Cortex of kidney (tissue), 1 donor: ENCODE measurements at places on chromosomes 6 and 20.

GRCh38 chr6:170129691-170130171, 161.1 kb downstream of the DLL1 start:
- DNase-seq: no peak

DNA sequence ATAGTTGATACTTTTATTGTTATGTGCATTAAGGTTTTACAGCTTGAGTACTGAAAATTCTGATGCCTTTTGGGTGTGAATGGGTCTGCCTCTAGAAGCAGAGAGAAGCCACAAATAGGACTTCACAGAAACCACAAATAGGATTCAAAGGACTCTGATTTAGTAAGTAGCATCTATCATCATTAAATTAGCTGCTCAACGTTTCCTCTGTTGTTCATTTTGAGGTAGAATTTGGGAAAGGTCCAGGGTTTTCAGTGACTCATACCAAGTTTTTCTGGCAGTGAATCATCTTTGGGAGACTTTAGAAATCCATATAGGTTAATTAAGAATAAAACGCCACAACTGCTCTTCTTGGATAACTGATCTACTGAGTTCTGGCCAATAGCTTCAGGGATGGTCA, 105.1 kb downstream of the PHF3 start:
- DNase-seq: no peak

DNA sequence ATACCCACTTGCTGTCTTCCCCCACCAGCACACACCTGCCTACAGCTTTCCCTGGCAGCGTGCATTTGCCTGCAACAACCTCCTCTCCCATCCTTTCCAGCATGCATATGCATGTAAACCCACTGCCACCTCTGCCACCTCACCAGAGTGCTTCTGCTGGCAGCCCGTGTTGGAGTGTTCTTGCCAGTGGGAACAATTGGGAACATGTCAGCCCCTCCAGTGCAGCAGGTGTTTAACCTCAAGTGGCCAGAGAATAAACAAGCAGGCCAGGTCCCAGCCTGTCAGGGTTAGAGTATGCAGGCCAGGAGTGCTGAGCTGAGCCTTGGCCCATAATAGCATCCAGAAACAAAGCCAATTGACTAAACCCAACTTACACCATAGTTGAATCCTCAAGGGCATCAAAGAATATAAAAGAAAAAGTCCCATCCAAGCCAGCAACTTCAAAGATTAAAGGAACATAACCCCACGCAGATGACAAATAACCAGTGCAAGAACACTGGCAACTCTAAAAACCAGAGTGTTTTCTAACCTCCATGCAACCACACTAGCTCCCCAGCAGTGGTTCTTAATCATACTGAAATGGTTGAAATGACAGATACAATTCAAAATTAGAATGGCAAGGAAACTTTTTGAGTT, 1212.1 kb upstream of the CITED2 start:
- no peak for DNase-seq

GRCh38 chr6:148525453-148525852, 182.8 kb downstream of the SASH1 start:
- DNase-seq: no peak

- no peak for DNase-seq
Observed at GRCh38 chr6:26311012-26311384, 54.0 kb upstream of the BTN3A2 start.

DNA sequence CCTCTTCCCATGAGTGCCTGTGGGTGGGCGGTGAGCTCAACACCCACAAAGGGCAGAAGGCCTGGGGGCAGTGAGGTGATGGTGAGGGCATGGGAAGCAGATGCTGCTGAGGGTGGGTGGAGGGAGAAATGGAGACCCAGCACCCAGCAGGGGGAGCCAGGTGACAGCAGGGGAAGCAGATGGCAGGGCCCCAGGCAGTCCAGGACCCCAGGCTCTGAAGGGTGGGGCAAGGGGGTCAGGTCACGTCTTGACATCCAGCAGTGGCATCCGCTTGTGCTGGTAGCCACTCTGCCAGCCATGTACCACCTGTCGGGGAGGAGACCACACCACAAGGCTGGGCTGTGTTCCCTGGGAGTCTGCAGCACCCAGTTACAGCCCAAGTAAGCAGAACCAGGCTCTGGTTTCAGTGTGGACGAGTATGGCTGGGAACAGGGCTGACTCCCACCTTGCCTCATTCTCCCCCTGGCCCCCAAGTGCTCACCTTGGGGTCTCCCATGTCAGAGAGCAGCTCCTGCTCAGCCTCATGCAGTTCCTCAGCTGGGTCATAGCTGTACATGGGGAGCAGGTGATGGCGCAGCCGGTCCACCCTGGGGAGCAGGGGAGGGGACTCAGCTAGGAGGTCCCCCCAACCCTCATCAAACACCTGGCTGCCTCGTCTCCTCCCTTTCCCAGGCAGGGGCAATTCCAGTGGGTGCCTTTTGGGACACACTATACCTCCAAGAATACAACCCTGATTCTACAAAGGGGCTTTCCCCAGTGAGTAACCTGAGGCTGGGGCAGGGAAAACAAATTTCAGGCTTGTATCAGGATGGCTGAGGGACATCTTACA, 2.0 kb downstream of the SMIM29 start:
- no peak for DNase-seq

- no peak for DNase-seq
Observed at GRCh38 chr6:87396595-87397392, 11.0 kb upstream of the CFAP206 start.

DNA sequence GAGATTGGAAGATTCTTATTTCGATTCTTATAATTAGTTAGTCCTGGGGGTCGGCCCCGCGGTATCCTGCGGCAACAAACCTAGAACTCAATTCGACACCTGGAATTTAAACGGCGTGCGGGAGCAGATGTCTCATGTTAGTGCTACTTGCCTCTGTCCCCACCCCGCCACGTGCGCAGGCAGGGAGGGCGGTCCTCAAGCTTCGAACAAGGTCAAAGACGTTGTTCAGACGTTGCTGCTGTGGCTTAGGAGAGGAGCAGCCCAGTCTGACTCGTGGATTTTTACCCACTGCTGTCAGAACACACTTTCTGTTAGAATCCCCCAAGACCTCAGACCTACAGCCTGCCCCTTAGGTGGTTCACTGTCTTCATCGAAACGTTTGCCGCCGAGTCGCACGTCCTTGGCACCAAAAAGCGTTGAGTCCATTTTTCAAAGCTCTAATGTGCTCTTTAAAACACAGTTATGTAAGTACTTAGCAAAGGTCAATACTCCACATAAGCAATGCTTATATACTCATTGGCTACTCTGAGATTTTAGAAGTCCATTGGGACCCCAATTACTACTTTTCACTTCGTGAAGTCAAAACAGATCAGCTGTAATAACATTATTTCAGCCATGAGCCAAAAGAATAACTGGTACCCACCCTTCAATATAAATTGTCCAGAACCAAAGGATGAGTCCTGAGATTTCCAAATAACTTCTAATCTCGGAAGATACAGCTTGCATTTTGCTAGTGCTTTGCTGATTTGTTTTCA, 2.7 kb upstream of the C6orf62 start:
- DNase-seq: peak; percentile 84

- no peak for DNase-seq
Observed at GRCh38 chr20:48849299-48849698, 21.5 kb upstream of the PREX1 start.
